Stimulated activated CD4-positive, alpha-beta T cell treated with anti-CD3 and anti-CD28 coated beads, TNF-alpha, amount 100 ng/mL, for 4 hours (primary cell): ENCODE measurements at places on chromosomes 3 and 15.

GRCh38 chr3:163490119-163490518 is 1588.2 kb downstream of the SI start:
- DNase-seq: no peak

- DNase-seq: no peak
These were observed 221.3 kb upstream of the LYSMD4 start for GRCh38 chr15:99954361-99955180.

DNA sequence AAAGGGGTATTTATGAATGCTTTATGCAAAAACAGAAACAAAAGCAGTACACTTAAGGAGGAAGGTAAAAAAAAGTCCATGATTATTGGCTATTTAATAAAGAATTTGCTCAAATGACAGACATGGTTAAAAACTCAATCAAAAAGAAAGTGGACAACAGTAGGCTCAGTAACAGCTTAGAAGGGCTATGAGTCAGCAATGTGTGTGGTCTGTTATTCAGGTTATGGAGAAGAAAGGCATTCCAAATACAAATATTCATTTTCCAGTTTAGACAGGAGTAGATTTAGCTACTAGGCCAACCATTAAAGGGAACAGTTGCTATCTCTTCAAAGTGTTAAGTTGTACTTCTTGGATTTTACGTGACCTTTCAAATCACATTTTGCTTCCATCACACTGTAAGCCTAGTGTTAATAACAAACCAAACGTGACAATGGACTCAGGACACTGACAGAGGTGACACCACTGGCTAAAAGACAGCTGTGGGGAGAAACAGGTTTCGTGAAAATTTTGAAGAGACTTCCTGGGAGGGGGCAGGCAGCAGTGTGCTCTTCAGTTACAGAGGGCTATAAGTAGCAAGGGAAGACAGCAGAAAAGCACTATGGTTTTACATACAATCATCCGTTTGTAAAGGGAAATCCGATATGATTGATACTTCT is 41.7 kb upstream of the MYO5C start:
- no peak for DNase-seq

- no peak for DNase-seq
These were observed 31.7 kb downstream of the POC1A start for GRCh38 chr3:52122491-52122890.

GRCh38 chr3:71776538-71776937 is 8.4 kb downstream of the PROK2 start:
- no peak for DNase-seq

DNA sequence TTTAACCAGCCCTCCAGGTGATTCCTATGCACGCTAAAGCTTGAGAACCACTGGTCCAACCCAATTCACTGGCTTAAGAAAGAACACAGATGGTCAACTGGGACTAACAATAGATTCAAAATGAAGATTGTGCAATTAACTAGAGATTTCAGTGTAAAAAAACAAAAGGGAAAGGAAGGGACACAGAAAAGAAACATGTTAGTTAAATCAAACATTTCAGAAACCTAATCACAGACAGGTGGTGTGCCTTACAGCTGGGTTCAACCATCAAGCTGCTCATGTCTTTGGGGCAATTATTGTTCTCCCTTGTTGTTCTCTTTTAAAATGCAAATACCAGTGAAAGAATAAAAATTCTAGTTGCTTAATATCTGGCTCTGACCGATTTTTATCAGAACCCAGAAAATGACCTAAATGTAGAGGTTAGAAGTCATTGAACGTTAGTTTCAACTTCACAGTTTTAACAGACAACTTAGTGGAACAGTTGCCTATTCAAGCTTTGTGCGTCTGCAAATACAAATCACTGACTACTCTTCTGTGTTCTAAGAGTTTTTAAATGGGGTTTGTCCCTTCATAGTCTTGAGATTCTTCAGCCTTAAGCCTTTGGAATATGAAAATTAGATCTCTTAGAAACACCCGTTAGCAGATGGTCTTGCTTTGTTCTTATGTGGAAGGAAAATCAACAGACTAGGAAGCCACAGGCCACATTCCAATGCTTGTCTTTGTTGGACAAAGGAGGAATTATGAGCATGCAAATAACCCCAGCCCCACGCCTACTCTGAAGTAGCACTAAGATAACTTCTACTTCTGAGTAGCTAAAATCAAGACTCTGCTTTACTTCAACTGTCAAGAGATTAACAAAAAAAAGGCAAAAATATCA is 223.4 kb downstream of the ATP8B4 start:
- no peak for DNase-seq

DNA sequence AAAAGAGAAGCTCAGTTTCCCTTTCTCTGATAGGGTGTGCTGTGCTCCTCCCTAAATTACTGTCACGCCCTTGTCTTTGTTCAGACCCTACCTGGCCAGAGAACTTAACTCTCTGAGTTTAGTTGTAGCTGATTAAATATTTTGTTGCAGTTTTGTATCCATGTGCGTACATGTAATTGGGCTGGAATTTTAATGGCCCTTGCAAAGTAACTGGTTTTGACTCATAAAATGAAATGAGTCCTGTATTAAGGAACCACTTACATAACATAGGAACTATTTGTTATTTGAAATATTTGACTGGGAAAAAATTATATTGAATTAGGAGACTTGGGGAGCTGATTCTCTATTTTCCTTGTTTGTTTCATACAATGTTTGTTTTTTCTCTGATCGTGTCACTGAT is 80.2 kb downstream of the LRRK1 start:
- no peak for DNase-seq

DNA sequence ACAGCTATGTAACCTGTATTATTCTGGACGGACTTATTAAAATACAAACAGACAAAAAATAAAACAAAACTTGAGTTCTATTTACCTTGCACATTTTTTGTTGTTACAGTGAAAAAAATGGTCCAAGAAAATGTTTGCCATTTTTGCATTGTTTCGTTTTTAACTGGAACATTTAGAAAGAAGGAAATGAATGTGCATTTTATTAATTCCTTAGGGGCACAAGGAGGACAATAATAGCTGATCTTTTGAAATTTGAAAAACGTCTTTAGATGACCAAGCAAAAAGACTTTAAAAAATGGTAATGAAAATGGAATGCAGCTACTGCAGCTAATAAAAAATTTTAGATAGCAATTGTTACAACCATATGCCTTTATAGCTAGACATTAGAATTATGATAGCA is 17.1 kb downstream of the LMOD3 start:
- no peak for DNase-seq

DNA sequence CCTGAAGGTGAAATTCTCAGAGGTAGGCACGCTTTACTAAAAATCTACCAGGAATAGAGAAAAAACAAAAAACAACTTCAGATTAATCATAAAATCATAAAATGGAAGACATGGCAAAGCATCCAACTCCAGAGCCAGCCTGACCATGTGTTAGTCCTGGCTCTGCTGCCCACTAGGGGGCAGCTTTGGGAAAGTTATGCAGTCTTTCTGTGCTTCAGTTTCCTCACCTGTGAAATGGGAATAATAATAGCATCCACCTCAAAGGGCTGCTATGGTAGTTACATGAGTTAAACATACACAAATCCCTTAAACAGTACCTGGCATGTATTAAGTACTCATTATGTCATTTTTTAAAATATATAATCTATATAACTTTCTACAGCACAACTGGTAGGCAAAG is 52.3 kb downstream of the WNT5A start:
- DNase-seq: no peak

DNA sequence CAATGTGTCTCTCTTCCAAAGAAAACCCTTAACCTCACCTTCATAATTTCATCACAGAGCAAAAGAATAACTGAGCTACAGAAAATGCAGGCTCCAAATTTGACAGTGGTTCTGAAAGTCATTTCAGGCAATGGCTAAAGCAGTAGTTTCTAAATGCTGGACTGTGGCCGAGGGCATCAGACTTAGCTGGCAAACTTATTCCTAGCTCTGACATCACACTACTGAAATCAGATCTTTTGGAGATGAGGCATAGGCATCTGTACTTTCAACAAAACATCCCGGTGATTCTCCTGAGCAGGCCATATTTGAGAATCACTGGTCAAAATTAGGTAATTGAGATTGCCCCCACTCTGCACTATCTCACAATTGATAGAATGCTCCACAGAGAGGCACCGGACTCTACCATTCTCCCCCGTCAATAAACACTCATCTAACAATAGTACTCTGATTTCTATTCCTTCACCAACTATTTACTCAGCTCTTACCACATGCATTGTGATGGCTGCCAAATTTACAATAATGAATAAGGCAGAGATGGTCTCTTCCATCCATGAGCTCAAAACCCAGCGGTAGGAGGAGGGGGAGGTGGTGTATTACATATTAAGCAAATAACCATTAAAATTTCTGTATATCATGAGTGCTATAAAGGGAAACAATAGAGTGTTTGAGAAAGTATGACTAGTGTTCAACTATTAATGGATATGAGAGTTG is 57.3 kb upstream of the SPRED1 start:
- DNase-seq: no peak

DNA sequence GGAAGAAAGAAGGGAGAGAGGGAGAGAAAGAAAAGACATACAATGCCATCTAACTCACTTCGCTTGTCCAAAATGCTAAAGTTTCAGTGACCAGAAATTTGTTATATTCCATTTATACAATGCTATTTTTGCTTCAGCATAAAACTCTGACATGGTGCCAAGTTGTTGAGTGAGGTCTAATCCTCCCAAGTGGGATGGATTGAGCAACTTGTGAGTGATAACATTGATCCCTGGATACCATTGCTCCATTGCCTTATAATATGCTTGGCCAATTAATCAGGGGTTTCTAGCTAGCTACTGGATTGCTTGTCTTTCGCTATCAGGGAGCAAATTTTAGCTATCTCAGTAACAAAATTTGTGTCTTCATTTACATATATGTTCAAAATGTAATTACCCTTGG is 615.6 kb upstream of the DPPA4 start:
- DNase-seq: no peak

- no peak for DNase-seq
These were observed 59.1 kb downstream of the DNASE1L3 start for GRCh38 chr3:58151637-58152036.

DNA sequence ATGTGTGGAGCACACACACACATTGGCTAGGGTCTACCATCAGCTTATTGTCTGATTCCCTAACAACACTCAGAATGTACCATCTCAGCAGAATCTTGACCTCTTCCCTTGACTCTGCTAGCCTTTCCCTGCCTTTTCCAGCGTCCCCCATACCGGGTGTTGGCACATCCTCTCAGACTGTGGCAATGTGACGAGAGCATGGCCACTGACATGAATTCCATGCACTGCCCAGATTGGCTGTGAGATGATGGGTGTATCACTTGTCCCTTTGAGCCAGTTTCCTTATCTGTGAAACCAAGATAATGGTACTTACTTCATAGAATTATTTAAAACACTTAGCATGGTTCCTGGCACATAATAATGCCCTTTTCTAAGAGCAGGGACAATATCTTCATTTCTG is 60.3 kb upstream of the EIF1B start:
- no peak for DNase-seq

GRCh38 chr3:144273601-144274000 is 302.0 kb downstream of the DIPK2A start:
- DNase-seq: no peak

DNA sequence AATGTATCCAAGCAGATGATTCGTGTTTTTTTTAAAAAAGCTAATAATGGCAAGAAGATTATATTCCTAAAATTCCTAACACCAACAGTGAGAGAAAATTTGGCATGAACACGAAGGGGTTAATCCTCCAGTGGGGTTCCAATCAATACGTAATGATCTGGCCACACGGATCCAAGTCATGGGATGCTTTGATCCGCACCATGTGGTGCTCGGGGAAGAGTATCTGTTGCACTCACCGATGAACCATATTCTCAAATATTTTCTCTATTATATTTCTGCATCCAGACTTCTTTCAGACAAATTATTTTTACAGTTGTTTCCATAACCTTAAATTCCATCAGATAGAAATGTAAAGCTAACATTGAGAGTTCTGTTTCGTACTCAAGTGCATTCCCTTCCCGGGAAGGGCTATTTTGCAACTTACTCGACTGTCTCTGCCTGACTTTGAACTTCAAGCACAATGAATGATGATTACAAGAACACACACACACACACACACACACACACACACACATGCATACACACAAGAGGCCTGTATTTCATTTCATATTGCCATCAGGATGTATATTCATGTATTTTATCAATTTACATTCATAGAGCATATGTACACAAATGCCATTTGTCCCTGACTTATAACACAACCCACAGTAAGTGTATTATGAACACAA is 567.2 kb downstream of the FOXP1 start:
- no peak for DNase-seq

- no peak for DNase-seq
These were observed 164.9 kb upstream of the ST8SIA2 start for GRCh38 chr15:92228830-92229229.

DNA sequence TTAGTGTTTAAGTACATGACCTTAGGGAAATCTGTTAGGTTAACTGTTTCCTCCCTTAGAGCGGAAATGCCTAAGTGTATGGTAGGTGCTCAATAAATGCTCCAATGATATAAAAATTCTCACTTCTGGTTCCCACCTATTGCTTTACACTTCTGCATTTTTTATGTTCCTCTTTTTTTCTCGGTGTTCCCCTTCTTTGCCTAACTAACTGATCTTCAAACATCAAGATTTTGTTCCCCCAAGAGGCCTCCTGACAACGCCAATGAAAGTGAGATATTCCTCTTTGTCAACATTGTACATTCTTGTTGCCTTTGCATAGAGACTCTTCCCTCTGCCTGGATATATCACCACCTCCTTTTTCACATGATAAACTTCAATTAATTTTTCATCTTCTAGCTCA is 17.4 kb downstream of the SLC35A5 start:
- DNase-seq: no peak
